ENCODE measurements at places on chromosomes 11 and 22. TPM values are rescaled to one million over a fixed set of nuclear protein-coding genes. Genes with fewer than 3 reads are reported as not detected.

The TBCEL gene
- polyA plus RNA-seq, result 2.0 TPM

The OR8D2 gene
- not detected for polyA plus RNA-seq

GRCh38 chr22:43922123-43922522 lies 1.5 kb upstream of the PNPLA3 start:
- H3K36me3 ChIP-seq, result no peaks in the 10 kb centered on the region
- peaks cover 17% of the 10 kb centered on the region for H3K4me1 ChIP-seq
- H3K27me3 ChIP-seq, result peaks cover 64% of the 10 kb centered on the region
- no peak overlapping the region for H3K27ac ChIP-seq
- no peak overlapping the region for H3K4me3 ChIP-seq

The CCDC73 gene
- not detected for polyA plus RNA-seq

- H3K27ac ChIP-seq, result no peak overlapping the region
- no peak overlapping the region for H3K4me3 ChIP-seq
- H3K4me1 ChIP-seq, result peaks cover 8% of the 10 kb centered on the region
- DNase-seq, result no peak
Observed at GRCh38 chr11:10927538-10927937, 69.7 kb upstream of the ZBED5 start.

DNA sequence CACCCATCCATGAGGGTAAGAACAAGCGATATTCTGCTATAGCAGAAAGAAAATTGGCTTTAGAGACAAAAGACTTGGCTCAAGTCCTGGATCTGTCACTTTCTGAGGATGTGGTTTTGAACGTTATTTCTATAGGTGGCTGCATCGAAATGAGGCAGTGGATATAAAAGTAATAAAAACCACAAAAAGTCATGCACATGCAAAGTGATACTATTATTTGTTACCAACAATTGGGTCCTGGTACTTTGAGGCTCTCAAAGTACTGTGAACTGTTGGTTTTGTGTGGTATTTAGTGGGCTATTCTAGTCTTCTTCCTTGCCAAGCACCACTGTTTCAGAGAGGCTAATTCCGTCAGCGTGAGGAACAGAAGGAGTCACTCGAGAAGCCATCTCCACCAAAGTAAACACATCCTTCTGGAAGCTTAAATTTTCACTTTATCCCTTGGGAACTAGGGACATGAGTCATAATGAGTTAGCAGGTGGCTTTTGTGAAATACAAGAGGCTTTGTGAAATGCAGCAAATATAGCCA lies 13.1 kb downstream of the UBASH3B start:
- no peak overlapping the region for H3K27ac ChIP-seq
- H3K27me3 ChIP-seq, result peaks cover 24% of the 10 kb centered on the region
- peaks cover 8% of the 10 kb centered on the region for H3K36me3 ChIP-seq
- DNase-seq, result peak; percentile 21
- peaks cover 28% of the 10 kb centered on the region for H3K4me1 ChIP-seq
- no peak overlapping the region for H3K4me3 ChIP-seq

The TMEM41B gene
- 5.3 TPM for polyA plus RNA-seq

DNA sequence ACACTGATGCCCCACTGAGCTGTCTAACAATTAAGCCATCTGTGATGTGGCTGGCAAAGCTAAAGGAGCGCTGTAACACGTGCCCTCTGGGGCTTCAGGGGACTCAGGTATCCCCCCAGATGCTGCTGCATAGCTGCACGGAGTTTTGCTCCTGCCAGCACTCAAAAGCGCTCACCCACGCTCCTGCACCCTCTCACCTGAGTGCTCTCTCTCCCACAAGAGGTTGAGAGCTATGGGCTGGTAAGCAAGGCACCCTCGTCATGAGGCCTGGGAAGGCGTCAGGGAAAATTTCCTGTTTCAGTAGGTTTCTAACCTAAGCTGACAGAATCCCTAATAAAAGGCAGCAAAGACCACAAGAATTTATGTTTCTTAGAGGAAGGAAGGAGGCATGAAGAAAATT lies 850.3 kb downstream of the OPCML start:
- no peak for DNase-seq
- no peaks in the 10 kb centered on the region for H3K4me1 ChIP-seq
- no peak overlapping the region for H3K27ac ChIP-seq

DNA sequence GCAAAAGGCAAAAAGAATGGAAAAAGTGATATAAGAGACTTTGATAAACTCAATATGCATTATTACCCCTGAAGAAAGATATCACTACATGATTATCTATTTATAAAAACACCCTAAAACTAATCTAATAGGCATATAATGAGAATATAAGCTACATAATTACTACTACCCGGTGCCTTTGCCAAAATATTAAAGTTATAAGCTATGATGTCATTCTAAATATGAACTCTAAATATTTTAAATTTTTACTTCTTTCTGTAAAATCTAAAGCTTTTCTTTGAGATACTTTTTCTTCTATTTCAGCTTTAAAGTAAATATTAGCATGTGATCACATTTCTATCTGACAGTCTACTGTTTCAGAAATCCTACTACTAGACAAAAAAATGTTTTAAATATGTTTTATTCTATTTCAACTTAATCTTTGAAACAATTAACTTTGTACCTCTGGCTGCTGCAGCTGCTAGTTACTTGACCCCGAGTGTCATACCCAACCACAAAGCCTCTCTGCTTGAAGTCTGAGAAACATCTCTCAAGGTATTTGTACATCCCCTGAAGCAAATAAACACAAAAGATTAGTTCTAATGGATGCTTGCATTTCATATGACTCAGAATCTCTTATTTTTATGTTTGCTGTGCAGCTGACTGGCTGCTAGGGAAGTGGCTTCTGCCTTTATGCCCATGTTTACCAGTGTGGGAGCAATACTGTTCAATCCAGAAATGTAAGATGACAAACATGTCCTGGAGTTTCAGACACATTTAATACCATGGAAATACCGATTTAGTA lies 26.8 kb downstream of the PGM2L1 start:
- no peaks in the 10 kb centered on the region for H3K4me1 ChIP-seq
- DNase-seq, result no peak
- H3K27ac ChIP-seq, result no peak overlapping the region
- no peaks in the 10 kb centered on the region for H3K27me3 ChIP-seq
- no peak overlapping the region for H3K4me3 ChIP-seq

- H3K4me3 ChIP-seq, result no peak overlapping the region
- DNase-seq, result no peak
- peaks cover 18% of the 10 kb centered on the region for H3K4me1 ChIP-seq
- no peak overlapping the region for H3K27ac ChIP-seq
- H3K36me3 ChIP-seq, result no peaks in the 10 kb centered on the region
Observed at GRCh38 chr11:95318498-95318897, 87.5 kb upstream of the SESN3 start.

GRCh38 chr11:118979434-118979833 lies 7.9 kb downstream of the FOXR1 start:
- no peaks in the 10 kb centered on the region for H3K4me1 ChIP-seq
- no peak overlapping the region for H3K27ac ChIP-seq
- no peaks in the 10 kb centered on the region for H3K36me3 ChIP-seq
- H3K4me3 ChIP-seq, result no peak overlapping the region
- DNase-seq, result no peak
- peaks cover 33% of the 10 kb centered on the region for H3K27me3 ChIP-seq

The DDIAS gene
- polyA plus RNA-seq, result 9.9 TPM

GRCh38 chr11:64303109-64304031 lies 2.0 kb upstream of the ESRRA start:
- DNase-seq, result no peak
- H3K27me3 ChIP-seq, result peaks cover 22% of the 10 kb centered on the region
- no peak overlapping the region for H3K27ac ChIP-seq
- H3K4me1 ChIP-seq, result peaks cover 44% of the 10 kb centered on the region
- H3K4me3 ChIP-seq, result no peak overlapping the region

DNA sequence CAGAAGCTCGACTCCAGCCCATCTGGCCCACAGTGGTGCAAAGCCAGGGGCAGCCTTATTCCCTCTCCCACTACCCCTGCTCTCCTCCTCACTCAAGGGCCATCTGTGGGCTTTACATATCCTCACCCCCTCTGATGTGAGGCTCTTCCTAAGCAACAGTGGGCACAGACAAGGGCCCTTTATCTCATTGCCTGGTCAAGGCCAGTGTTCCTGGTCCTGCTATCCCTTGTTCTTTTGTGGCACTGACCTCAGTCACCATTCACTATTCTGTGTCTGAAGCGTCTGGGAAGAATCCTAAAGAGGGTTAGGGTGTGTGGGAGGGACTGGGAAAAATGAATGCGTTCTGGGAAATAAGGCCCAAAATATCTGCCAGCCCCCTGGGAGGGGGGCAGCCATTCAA lies 7.3 kb downstream of the DNAL4 start:
- H3K27ac ChIP-seq, result no peak overlapping the region
- H3K4me1 ChIP-seq, result peaks cover 9% of the 10 kb centered on the region
- no peak overlapping the region for H3K4me3 ChIP-seq
- H3K36me3 ChIP-seq, result no peaks in the 10 kb centered on the region

Data from naive B cell (primary cell).